ENCODE measurements at places on chromosomes 2 and 18.

DNA sequence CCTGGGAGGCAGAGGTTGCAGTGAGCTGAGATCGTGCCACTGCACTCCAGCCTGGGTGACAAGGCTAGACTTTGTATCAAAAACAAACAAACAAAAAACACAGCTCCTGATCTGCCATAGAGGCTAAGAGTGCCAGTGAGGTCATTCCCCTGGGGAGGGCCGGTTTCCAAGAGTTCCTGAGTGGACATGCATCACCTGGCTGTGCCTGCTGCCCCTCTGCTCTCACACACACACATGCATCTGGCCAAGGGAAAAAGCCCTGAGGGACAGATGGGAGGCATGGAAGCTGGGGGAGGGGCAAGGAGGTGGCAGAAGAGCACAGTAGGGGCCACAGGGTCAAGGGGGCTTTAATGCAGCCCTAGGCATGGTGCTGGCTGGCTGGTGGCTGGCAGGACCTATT, 60.4 kb downstream of the ZBTB7C start:
- DNase-seq = no peak

DNA sequence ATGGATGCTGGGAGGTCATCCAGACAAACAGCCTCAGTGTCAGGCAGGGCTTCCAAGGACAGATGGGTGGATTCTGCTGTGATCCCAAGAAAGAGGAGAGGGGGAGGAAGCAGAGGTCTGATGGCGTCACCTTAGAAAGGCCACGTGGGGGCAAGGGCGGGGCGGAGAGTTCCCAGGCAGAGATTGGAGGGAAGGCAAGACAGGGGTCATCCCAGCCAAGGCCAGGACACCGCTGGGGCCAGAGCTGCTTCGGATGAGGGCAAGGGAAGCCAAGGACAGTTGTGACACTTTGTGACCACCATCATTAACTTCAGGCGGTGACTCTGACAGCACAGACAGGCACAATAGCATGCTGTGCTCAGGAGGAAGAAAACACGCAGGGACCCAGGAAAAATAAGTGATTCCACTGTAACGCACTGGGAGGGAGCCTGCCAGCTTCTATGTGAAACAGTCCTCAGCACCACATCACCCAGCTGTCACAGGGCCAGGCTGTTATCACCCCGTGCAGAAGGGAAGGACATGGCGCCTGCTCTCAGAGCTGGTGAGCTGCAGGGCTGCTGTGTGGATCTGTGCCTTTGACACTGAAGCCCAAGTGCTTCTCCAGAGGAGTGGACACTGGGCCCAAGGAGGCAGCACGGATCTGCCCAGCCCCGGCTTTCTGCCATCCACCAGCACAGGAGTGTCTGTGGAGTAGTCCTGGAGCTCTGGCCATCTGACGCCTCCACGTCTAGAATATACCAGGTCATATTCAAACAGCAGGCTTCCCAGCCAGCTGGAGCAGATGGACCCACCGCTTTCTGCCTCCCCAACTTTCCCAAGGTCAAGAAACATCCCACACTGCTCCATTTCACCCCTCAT, 204.1 kb downstream of the NDUFA10 start:
- DNase-seq = no peak

DNA sequence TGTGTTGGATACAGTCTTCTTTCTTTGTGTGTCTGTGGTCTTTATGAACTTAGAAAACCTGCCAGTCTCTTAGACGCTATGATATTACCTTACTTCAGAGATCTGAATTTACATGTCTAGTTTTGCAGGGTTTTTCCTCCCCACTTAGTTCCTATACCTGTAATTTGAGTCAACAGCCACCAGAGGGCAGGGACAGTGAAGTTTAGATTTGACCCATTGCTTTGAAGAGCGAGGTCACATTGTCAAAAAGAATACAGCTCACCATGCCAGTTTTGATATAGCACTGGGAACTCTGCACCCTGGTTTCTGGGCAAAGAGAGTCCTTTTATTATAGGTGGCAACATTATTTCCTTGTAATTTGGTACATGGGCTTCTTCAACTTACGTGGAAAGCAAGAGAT, 102.3 kb downstream of the MAPK4 start:
- no peak for DNase-seq

- no peak for DNase-seq
Measured at GRCh38 chr2:165796129-165796528, 2.1 kb upstream of the GALNT3 start.

DNA sequence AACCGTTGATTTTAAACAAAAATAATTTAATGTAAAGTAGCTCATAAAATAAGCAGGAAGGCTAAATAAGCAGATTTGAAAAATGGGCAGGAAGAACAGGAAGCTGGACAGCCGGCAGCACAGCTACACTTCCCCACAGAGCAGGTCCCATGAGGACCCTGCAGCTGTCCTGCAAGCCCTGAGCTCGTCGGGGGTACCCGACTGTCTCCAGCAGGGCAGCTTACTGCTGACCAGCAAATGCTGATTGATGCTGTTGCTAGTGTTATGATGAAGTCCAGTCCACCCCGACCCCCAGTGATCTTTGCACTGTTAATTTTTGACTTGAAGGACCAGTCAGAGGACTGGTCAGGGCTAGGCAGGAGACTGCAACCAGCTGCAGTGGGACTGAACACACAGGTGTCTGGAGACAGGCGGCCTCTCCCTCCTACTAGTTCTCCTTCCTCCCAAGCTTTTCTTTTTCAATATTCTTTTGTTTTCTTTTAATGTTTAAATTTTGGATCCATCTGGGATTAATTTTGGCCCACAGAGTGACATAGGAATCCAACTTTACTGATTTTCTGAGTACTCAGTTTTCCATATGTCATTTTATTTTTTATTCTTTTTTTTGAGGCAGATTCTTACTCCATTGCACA, 27.7 kb downstream of the POLE4 start:
- DNase-seq = no peak

GRCh38 chr2:39954346-39954745, 175.3 kb upstream of the THUMPD2 start:
- DNase-seq = no peak

DNA sequence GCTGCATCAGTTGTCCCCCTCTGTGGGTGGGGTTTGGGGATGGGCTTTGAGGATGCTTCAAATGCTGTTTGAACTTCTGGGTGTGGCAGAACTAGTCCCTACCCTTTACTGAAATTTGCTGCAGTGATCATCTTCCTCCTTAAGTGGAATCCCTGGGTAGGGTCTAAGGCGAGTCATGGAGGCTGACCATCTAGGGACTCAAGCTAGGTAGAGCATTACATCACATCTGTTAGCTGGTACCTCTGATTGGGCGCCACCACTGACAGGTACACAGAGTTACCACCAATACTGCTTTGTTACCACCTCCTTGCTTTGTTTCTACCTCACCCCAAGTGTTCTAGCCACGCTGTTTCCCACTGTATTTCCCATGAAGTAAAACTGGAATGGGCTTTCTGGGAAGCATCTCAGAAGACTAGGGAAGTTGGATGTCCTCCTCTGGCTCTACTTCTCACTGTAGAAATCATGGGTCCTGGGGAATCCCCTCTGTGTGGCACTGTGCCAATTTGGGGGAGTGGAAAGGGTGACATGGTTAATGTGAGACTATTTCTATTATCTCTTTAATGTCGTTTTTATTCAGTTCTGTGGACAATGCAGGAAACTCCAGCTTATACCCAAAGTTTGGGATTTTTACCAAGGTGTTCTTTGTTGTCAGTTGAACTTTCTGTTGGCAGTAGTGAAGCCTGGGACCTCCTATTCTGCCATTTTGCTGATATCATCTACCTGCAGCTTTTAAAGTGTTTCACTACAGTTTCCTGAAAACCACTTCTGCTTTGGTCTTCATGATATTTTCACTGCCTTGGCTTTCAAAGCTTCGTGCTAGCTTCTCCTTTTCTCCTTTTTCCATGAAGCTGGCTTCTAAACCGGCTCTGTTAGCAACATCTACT, 14.5 kb upstream of the SULT1C4 start:
- DNase-seq = no peak
